ENCODE measurements at places on chromosomes 2 and 18.

- DNase-seq: no peak
These were observed 39.5 kb downstream of the PKDCC start for GRCh38 chr2:42087137-42087856.

DNA sequence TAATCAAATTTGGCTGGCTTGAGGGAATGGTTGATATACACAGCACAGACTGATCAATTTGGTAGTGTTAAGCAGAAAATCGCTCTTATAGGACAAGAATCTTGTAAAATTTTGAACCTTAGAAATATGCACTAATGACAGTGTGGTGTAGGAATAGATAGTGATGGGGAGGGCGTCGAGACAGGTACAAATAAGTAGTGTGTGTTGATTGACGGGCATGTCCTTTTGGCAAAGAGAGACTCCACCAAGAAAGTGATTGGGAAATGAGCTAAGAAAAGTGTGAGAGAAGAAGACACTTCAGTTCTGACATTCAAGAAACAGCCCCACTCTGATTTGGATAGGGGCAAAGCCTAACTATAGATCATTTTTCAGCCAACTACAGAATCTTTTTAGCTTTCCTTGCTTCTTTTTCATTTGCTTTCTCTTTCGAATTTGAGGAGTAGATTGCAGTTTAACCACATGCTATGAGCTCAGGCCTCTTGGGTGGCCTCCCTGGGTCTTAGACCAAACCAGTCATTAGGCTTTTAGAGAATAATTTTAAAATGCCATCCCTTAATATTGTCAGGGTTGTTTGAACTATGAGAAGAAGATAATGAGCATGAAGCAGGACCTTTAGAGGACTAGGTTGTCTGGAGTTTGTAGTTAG lies 127.1 kb downstream of the CERS6 start:
- DNase-seq: peak; percentile 60

DNA sequence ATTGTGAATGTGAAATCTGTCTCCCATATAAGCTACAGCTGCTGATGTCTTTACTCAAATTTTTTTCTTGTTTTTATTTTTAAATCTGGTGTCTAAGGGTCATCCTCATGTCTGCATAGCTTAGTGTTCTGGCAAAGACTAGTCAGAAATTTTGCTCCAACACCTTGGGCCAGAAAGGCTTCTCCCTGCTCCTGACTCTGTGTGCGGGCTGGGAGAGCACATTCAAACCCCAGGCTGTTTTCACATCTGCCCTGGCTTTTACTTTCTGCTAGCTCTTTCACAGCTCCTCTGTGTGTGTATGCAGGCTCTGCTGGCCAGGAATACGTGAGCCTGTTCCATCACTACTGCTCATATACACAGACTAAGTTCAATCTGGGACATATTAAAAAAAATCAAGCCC lies 102.9 kb upstream of the RIOK3 start:
- no peak for DNase-seq

DNA sequence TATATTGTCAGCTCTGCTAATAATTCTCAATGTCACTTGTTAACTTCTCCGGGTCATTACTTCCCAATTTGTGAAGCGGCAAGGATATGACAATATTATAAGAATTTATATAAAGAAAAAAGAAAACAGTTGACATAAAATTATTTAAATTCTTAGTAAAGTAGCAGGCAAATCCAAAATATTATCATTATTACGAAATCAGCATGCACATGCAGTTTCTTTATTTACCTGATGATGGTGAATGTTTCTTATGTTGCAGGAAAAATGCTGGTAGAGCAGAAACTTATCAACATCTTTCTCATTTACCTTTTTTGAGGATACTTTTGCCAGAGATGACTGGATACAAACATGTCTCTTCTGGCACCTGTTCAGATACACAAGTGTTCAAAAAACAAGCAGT lies 38.1 kb downstream of the SRBD1 start:
- no peak for DNase-seq

- DNase-seq: no peak
These were observed 1579.2 kb upstream of the ACVR2A start for GRCh38 chr2:146265656-146266055.

DNA sequence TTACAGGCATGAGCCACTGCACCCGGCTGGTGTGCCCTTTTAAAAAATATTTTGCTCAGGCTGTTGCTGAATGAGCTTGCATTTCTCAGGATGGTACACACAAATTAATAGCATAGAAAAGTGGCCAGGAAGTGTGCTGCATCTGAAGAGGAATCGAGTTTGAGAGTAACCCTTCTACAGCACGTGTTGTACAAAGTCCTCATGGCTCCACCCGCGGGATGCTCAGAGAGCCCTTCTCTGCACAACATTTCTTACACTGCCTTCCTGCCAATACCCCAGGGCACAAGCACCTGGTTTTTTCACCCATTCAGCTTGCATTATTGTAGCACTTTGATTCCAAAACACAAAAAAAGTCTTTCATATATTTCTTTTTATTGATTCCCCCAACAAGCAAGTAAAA lies 90.1 kb upstream of the NEDD4L start:
- DNase-seq: no peak

- no peak for DNase-seq
These were observed 63.2 kb downstream of the ASAP2 start for GRCh38 chr2:9269695-9270360.

DNA sequence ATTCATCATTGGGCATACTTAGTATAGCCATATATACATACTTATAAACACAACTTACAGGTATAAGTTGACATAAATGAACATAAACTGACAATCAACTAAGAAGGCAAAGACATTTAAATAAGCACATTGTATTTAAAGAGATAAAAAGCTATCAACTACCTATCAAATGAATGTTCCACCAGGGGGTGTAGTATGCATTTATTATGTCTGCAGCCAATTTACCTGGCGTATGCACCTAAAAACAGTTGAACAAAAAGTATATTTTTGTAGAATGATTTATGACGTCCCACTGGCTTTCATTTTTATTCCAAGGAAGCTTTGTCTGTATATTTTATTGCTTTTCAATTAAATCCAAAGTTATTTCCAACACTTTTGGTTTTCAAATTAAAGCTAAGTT lies 323.5 kb downstream of the AFF3 start:
- peak; percentile 32 for DNase-seq

DNA sequence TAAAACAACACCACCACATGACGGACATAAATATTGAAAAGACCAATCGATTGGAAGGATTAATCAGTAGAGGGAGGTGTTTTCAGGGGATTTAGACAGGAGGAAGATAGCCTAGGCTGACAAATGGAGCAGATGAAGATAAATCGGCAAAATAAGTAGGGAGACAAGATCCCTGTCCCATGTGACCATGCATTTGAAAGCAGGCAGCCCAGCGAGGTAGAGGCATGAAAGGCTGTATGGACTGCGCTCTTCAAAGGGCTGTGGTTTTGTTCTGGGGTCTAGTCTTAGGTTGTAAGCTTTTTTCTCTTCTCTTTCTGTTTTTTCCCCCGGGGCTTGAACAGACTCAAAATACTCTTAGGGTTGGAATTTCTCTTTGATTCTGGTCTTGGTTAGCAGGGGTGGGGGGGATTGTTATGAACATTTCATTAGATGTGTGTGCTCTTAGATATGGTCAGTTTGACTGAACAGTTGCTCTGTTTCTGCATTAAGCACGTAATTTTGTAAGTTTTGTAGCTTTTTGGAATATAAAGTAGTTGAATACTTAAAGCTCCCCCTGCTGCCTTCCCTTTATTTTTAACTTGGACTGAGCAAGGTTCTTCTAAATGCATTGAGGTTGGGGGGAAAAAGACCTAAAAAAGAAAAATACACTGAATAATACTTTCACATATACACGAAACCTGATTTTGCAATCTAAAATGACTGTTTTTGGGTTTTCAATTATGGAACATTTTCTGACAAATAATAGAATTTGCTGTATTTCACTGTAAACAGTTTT lies 32.2 kb downstream of the ZNF532 start:
- no peak for DNase-seq

GRCh38 chr18:13564579-13564978 lies 161.8 kb downstream of the FAM210A start:
- no peak for DNase-seq

DNA sequence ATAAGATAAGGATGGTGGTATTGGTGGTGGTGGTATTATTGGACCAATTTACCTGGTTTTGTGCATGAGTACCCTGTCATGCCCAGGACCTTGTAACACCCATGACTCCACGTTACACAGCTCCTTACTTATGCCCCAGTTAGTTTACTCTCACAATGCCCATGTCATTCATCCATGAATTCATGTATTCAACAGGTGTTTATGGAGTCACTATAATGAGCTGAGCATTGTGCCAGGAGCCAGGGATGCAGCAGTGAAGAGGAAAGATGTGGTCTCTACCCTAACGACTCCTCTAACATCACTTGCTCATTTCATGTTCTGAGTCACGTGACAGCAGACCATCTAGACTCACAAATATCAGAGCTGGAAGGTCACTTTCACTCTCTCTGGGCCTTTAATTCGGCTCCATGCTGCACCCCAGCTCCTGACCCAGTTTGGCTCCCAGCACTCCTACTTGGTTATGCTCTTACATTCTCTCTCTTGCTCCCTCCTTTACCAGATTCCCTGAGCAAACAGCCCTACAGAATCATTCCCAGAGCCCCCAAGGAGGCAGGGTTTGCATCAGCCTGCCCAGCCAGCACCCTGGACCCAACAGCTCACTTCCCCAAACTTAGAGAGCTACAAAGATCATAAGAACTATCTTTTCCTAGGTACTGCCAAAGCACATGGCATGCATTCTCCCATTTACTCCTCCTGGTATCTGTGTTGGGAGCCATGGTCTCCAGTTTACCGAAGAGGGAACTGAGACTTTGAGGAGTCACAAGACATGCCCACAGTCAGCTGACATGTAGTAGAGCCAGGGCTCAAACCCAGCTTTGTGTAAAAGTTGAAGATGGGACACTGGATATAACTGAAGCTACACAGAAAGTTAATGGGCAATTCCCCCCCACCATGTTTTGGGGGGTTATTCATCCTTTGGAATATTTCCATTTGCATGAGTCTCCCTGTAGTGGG lies 449.9 kb downstream of the LRATD1 start:
- no peak for DNase-seq

GRCh38 chr2:210954386-210954907 lies 398.0 kb downstream of the CPS1 start:
- DNase-seq: no peak

GRCh38 chr2:70104231-70105111 lies 17.2 kb downstream of the PCBP1 start:
- peak; percentile 88 for DNase-seq

- DNase-seq: no peak
These were observed 8.3 kb upstream of the KLHL30 start for GRCh38 chr2:238130111-238130695.

- peak; percentile 2 for DNase-seq
These were observed 744.9 kb downstream of the ERBB4 start for GRCh38 chr2:211793690-211794089.

- no peak for DNase-seq
These were observed 52.6 kb downstream of the CXCR4 start for GRCh38 chr2:136065384-136065783.

DNA sequence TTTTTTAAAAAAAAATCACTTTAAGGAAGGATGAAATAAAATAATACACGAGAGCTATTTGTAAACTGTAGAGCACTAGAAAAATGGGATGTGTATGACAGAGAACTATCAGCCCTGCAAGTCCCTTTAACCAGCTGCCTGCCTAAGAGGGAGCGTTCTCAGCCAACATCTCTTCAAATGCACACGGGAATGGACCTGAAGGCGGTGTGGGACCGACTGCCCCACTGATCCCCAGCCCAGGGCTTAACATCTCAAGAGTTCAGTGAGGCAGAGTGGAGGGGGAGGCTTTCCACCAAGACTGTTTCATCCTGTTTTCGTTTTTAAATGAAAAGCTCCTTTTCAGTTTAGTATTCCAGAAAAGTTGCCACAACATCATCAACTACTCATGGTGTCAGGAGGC lies 2.2 kb downstream of the INPP4A start:
- no peak for DNase-seq

GRCh38 chr2:192539306-192539705 lies 344.6 kb upstream of the TMEFF2 start:
- DNase-seq: no peak

GRCh38 chr2:112138159-112139032 lies at the start of gene FBLN7:
FBLN7 (plus strand) TSS chr2:112138385; CDS start chr2:112138656, 271 bp downstream.
- DNase-seq: no peak

DNA sequence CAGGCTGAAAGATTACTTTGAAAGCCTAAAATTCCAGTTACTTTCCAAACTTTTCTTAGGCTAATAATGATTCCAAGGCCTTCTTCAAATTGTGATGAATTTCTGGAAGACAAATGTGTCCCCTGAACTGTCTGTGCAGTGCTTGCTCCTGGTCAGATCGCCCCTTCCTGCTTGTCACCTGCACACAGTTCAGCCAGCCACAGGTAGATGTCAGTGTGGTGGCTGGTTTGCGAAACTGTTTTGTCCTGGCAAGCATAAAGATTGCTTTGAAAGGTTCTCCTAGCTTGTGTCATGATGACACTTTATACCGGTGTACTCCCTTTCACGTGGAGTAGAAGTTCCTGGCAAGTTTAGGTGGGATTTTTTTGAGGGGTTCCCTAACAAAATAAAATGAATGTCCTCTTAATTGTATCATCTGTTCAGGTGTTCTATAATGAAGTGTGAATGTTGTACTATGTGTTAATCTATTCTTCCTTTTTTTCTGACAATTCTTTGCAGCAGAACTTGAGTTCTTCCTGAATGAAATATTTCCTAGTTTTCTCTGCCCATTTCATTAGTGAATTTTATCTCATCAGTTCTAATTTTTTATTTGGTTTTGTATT lies 298.8 kb downstream of the ZNF407 start:
- DNase-seq: no peak

- DNase-seq: peak; percentile 52
These were observed 427.3 kb downstream of the THSD7B start for GRCh38 chr2:137192366-137193310.

DNA sequence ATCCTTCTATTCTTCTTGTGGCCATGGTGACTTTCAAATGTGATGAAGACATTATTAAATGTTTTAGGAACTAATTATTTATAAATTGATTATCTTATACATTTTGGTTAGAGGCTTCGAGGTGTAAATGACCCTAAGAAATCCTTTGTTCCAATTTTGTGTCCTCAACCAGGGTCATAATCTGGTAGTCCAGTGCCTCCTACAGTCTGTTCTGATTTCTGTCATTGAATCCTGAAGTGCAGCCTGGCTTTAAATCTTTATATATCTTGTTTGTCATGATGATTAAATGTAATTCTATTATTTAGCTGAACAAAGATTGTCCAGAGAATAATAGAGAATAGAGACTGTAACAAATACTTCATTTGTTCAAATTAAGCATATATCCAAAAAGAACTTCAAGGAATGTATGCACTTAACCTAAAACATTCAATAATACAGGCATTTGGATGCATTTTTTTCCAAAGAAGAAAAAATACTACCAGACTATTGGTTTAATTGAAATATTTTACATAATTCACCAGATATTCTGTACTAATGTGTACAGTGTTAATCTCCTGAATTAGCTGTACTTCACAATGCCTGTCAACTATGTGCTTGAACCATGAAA lies 89.8 kb downstream of the PRPF40A start:
- peak; percentile 36 for DNase-seq

DNA sequence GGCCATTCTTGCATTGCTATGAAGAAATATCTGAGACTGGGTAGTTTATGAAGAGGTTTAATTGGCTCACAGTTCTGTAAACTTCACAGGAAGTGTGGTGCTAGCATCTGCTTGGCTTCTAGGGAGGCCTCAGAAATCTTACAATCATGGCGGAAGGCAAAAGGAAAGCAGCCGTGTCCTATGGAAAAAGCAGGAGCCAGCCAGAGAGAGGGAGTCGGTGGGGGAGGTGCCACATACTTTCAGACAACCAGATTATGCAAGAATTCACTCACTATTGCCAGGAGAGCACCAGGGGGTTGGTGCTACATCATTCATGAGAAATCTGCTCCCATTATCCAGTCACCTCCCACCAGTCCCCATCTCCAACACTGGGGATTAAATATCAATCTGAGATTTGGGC lies 64.1 kb downstream of the CPS1 start:
- peak; percentile 10 for DNase-seq

Data from fibroblast of upper back skin (primary cell).